ENCODE measurements at places on chromosomes 1 and 21.

- no peak for DNase-seq
These were observed 21.0 kb upstream of the SLC44A3 start for GRCh38 chr1:94799206-94799605.

GRCh38 chr1:4483021-4483625, 171.3 kb upstream of the AJAP1 start:
- no peak for DNase-seq

GRCh38 chr1:222522105-222522915, 25.6 kb downstream of the HHIPL2 start:
- DNase-seq: peak; percentile 1

DNA sequence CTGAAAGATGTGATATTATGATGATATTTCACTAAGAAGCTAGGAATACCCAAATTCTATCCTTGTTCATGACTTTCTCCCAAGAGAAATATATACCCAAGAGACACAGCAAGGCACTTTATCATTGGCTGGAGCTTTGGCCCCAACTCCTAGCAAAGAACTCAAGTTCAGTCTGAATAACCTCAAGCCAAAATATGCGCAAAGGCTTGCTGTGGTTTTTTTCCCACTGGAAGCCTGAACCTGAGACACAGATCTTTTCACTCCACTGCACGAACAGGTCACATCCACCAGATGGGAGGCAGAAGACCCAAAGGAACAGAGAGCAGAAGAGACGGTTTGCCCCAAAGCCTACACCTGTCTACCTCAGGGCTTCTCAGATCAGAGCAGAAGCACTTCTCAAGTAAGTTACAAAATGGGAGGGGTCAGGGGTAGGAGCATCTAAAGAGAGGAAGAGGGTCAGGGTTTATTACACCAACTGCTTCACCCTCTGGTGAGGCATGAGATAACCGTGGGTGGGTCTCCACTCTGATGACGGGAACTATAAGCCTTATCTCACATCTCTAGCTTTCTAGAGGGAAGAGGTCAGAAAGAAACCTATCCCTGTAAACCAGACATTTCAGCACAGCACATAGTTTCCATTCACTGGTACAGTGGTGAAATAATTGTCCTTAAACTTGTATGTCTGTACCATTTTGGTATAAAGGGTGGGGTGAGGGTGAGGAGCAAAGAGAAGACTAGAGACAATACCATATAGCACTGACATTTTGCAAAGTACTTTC, 17.1 kb upstream of the CDC42BPA start:
- no peak for DNase-seq

DNA sequence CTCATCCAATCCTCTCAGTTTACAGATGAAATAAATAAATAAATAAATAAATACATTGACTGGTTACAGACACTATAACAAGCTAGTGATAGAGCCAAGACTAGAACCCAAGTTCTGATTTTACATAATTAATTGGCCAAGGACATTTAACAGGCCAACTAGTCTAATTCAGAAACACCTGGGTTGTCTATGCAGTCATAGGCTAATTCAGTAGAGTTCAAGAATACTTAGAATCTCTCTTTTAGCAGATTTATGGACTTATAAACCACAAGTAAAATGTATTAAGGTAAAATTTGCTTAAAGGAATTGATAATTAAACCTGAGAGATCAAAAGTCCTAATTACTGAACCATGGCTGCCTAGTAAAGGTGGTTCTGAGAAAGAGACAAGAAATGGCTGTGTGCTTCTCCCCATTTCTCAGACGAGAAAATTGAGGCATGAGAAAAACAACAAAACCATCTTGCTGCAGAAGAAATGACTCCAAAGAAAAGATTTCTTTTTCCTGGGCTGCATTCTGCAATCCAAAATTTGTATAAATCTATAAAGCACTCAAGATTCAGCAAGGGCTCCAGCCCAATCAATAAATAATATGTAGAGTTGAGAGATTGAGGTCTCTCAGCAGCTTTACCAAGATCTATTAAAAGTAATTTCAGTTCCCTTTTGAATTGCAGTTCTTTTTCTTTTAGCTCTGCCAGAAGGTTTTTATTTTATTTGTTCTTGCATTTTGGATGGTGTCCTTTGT, 98.3 kb downstream of the DUSP10 start:
- DNase-seq: no peak
